NCI-H510A (cell line): ENCODE measurements at places on chromosomes 11 and 22.

- no peak for DNase-seq
These were observed 622.8 kb downstream of the NTM start for GRCh38 chr11:131993246-131993645.

- DNase-seq: peak; percentile 71
These were observed 124.6 kb downstream of the PHF21B start for GRCh38 chr22:44884968-44885805.

DNA sequence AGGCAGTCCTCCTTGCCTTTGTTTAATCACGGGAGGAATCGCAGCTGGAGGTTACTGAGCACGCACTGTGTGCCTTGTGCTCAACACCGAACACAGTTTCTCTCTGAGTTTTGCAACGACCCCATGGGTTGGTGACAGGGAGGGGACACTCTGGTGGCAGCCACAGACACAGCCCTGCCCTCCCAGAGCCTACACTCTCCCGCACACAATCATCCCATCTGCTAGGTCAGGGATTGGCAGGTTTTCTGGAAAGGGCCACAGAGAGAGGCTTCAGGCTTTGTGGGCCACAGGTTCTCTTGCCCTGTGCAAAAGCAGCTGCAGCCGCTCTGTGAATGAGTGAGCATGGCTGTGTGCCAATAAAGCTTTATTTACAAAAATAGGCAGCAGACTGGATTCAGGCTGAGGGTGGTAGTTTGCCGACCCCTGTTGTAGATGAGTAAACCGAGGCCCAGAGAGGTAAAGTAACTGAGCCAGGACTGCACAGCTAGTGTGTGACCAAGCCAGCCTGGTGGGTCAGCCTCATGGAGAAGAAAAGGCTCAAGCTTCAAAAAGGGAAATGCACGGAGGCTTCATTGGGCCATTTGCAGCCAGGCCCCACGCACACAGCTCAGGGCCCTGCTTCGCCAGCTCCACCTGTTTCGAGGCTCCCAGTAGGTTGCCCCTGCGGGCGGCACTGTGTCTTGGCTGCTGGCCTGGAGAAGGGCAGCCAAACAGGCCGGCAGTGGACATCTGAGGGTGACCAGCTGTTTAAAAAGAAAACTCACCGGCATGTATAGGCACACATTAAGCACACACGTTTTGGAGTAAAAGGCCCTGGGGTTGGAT is 16.3 kb downstream of the LTO1 start:
- no peak for DNase-seq

DNA sequence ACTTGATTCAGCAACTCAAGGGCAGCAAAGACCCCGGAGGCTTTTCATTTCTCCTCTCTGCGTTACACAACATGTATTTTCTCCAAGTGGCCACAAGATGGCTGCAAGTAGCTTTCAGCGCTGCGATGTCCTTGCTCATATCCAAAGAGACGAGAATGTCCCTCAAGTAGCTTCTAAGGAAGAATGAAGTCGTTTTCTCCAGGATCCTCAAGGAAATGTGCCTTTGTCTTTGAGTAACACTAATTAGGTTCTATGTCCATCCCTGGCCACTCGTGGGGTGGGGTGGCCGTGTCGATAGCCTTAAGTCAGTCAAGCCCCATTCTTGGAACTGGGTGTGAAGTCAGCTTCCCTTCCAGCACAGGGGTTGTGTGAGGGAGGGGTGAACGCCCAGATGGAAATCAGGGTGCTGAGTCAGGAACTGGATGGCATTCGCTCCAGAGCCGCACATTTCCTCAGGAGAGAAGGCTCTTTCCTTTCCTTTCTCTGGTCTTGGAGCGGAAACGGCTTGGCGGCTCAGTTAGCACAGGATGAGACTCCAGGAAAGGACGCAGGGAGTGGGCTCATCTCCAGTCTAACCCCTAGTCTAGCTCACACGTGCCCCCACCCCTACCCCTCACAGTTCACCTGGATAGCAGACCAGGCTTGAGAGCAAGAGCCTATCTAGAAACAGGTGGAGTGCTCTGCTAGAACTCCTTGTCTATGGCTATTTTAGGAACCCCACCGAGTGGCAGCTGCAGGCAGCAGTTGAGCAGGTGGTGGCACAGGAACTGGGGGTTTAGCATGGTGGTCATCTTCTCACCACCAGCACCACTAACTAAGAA is 44.3 kb downstream of the NNMT start:
- peak; percentile 29 for DNase-seq

GRCh38 chr11:64843686-64844329 is 645 bp downstream of the CDC42BPG start:
- DNase-seq: no peak

DNA sequence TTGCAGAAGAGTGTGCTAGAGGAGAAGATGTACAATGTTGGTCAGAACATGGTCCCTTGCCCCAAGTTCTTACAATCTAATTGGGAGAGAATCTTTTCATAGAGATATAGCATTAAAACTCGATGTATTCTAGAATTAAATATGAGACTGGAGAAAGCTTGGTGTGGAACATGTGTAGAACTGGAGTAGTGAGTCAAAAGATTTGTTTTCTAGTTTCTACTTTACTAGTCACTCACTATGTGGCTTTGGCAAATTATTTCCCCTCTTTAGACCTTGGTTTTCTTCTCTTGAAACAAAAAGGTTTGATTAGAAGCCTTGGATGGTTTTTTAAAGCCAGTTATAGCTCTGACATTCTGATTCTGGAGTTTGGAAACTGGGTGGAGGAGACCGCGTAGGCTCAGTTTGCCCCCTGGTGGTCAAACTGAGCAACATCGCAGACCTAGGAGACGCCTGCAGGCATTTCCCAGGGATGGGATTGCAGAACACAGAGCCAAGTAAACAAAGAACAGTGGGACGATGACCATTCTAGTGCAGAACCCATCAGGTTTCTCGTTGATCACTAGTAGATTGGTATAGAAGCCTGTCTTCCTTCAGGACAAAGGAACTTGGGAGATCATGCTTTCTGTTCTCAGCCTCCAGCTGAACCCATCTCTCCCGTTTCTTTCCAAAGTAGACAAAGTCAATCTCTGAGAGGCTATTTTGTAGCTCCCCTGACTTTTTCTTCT is 8.5 kb upstream of the CHRDL2 start:
- DNase-seq: no peak

DNA sequence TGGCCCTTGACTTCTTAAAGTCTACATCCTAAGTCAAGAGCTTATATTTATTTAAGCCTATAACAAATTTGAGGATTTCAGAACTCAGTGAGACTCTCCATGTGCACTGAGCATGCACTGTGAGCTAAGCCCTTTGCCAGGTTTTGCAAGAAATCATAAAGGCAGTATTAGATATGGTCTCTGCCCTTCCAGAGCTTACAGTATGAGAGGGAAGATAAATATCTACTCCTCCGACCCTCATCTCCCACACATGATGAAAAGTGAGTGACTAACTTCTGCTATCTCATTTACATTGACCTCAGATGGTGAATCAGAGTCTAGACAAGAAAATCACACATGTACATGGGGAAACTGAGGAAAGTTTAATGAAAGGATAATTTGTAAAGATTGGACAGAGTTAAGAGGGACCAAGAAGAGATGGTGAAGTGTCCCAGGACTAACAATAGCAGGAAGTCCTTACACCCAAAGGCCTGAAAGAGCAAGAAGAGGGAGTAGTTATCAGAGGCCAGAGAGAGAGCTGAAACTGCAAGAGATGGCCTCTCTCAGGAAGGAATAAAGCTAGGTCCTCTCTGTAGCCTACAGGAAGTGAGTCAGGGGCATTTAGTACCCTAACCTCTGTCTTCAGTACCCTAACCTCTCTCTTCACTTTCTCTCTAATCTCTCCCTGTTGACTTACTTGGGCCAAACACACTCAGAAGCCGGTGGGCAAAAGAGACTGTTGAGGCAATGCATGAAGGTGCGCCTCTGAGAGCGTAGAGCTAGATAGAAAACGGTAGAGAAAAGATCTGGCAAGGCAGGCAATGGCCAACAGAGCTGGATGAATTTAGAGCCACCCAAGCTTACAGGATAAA is 23.0 kb upstream of the BLID start:
- DNase-seq: no peak

DNA sequence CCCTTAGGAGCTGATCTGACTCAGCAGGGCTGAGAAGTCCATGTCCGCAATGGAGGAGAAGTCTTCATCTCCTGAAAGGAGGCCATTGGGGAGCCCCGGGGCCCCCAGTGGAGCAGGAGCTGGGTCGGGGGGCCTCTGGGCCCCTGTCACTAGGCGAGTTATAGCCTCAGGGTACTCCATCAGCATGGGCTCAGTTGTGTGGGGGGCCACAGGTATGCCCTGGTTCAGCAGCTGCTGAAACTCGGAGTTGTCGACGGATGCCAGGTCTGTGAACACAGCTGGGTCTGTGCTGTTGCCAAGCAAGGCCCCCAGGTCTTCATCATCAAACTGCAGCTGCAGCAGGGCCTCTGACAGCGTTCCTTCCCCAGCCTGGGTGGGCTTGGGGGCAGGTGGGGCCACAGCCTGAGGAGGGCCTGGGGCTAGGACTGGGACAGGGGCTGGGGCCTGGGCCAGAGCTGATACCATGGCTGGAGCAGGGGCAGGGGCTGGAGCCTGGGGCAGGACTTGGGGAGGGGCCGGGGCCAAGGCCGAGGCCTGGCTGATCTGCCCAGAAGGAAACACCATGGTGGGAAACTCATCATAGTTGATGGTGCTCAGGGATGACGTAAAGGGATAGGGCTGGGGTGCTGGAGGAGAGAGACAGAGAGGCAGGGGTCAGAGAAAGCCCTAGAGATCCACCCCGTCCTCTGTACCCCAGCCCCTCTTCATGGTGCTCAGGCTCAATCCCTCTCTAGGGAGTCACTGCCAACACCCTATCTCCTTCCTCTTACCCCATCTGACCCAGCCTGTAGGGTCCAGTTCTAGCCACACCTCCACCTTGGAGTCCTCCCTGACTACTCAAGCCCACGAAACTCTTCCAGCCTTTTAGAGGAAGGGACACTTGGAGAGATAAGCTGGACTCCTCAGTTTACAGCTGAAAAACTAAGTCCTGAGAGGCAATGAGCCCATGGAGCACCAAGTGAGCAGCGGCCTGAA is 8.1 kb downstream of the RELA start:
- no peak for DNase-seq

GRCh38 chr11:86383041-86383955 is 8.6 kb downstream of the CCDC81 start:
- DNase-seq: no peak

- peak; percentile 70 for DNase-seq
These were observed 2.7 kb upstream of the NEAT1 start for GRCh38 chr11:65419772-65420481.

DNA sequence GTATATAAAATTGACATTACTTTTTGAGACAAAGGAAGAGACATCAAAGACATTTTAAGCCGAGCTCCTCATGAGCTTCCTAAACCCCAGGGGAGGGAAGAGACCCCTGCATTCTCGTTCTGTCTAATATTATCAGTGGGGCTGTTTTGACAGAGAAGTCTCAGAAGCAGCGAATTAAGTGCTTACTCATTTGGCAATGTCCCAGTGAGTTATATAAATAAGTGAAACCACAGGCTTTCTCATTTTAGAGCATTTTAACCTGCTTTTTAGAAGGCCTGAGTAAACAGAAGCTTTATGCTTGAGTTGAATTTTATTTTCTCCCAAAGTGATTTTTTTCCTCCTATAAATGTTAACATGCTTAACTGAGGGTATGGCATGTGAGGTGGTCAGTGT is 23.2 kb upstream of the C1QTNF4 start:
- DNase-seq: no peak

DNA sequence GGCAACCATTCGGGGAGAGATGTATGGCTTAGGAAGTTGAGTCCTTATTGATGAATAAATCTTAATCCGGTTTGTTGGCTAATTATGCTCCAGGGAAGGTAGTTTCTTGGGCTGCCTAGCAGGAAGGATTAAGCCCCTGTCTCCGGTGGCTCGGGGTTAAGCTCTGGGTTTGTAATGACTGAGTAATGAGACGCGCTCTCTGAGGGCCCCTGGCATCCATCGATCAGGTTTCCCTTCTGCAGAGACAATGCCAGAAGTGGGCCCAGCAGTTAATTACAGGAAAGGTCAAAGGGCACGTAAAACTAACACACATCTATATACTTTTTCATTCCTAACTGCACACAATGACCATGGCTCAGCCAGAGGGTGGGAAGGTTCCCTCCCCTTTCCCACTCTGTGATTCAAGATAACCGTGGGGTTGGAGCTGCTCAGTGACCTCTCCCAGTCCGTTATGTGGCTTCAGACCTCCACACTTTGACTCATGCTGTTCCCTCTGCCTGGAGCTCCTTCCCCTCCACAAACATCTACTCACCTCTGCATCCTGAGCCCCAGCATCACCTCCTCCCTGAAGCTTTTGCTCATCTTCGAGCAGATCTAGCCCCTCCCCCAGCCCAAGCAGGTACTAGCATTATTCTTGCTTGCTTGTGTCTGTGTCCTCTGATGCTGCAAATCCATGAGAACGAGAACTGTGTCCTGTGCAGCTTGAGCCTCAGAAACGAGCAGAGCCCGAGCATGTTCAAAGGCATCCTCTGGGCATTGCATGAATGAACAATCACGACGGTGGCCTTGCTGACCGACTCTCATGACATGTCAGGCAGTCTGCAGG is 16.6 kb downstream of the SCUBE1 start:
- no peak for DNase-seq

DNA sequence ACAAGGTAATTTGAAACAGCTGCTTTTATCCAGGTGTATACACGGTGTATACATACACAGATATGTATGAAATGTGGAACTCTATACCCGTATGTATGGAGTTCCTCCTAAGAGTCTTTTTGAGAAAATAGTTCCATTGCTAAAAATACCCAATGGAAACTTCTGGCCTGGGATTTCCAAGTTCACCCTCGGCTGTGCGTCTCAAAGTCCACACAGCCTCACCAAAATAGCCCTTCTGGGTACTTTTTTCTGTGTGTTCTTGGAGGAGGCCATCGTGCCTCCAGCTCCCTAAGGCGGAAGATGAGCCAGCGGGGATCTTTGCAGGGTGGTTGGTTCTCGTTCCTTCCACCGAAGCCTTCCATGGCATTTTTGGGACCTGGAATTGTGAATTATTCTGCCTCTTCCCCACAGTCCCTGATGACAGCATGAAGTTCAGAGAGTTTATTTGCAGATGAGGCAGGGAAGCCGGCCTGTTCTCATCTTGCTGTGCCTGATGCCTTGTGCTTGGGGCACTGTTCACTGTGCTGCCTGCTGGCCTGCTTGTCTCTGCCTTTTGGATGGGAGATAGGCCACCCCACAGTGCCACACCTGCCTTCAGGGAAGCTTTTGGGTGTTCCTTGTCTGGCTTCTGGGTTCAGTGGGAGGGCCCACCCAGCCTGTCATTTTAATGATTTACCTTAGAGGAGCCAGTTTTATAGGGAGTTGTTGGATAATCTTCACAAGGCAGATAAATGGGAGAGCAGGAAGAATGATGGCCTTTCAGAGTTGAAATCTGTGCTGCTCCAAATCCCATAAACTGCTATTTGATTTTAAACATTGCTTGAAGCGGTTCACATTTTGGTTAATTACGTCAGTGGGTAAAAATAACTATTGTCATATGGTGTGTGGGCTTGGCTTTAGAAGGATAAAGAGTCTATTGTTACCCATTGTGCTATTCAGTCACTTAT is 112.7 kb upstream of the OR4B1 start:
- no peak for DNase-seq

GRCh38 chr22:22161924-22162851 is 82.4 kb upstream of the VPREB1 start:
- no peak for DNase-seq
